ENCODE measurements at places on chromosomes 4 and X. TPM values are rescaled to one million over a fixed set of nuclear protein-coding genes. Genes with fewer than 3 reads are reported as not detected.
A peak's percentile ranks its signal among the peaks of the same experiment; 100 is the strongest.

The KANTR gene
- 10.5 TPM for total RNA-seq

The CFAP299 gene
- not detected for total RNA-seq

The CRMP1 gene
- 71.2 TPM for total RNA-seq

The ANXA3 gene
- total RNA-seq: 30.4 TPM

The CCDC149 gene
- total RNA-seq: 4.0 TPM

GRCh38 chr4:41514169-41514568 is 23.8 kb upstream of the LIMCH1 start:
- DNase-seq: no peak

DNA sequence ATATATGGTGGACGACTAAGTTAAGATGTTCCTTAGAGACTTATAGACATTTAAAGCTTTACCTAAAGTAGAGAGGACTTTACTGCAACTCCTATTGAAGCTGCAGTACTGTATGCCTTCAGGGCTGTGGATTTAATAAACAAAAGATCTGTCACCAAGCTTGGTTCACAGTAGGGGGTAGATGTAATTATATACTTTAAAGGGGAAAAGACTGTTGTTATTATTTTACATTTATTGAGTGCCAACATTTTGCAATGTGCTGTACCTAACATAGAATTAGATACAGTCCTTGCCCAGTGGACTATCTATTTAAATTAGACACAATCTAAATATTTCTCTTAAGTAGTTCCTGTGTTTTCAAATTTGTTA is 67.2 kb downstream of the SLIT2 start:
- no peak for DNase-seq

GRCh38 chr4:129415004-129415403 is 319.1 kb downstream of the C4orf33 start:
- DNase-seq: no peak

GRCh38 chr4:158161551-158162354 is 11.1 kb downstream of the GASK1B start:
- no peak for DNase-seq

GRCh38 chr4:74339501-74339900 is 25.4 kb upstream of the EREG start:
- DNase-seq: no peak

GRCh38 chr4:126591583-126591982 is 1041.2 kb upstream of the INTU start:
- DNase-seq: no peak

GRCh38 chr4:155789391-155789790 is 30.6 kb downstream of the GUCY1B1 start:
- DNase-seq: no peak

- no peak for DNase-seq
Measured at GRCh38 chrX:68983004-68983857, 154.4 kb downstream of the EFNB1 start.

DNA sequence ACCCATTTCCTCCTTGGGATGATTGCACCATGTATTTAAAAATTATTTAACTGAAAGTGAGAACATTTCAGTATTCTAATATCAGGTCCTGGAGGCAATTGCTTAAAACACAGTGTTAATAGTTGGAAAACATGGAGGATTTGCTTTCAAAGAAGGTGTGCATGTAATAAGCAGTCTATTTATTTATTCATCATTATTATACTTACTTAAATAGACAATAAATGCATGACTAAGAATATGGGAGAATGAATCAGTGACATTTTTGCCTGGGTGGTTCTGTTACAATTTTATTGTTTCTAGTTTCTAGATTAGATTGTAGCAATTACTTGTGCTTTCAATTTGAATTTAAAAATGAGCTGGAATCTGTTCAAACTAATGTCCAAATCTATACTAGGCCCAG is 145.5 kb downstream of the AREG start:
- no peak for DNase-seq

- peak; percentile 98 for DNase-seq
Measured at GRCh38 chr4:83484500-83485461, at the start of gene ABRAXAS1. ABRAXAS1 (minus strand) TSS chr4:83485100; CDS start chr4:83485072, 28 bp downstream.
